ENCODE measurements at places on chromosomes 6 and 20.
A peak's percentile ranks its signal among the peaks of the same experiment; 100 is the strongest.

- DNase-seq: no peak
Observed at GRCh38 chr6:1079525-1079924, 232.4 kb upstream of the FOXQ1 start.

- peak; percentile 16 for DNase-seq
Observed at GRCh38 chr6:104638841-104639290, 220.9 kb downstream of the HACE1 start.

GRCh38 chr6:161169035-161169434, 104.8 kb downstream of the AGPAT4 start:
- DNase-seq: peak; percentile 10

DNA sequence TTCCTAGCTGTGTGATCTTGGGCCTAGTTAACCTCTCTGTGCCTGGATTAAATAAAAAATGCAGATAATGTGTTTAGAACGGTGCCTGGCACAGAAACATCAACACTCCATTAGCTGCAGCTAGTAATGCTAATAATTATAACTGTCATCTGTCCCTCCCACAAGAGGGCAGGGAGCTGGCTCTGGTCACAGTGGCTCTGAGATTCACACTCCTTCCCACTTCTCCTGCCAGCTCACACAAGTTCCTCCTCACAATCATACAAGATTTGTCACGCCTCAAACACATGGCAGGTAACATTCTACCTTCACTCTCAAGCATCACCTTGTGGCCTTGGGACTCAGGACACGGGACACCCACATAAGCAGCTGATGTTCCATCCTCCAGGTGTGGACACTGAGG, 2.4 kb downstream of the ADA start:
- DNase-seq: no peak

DNA sequence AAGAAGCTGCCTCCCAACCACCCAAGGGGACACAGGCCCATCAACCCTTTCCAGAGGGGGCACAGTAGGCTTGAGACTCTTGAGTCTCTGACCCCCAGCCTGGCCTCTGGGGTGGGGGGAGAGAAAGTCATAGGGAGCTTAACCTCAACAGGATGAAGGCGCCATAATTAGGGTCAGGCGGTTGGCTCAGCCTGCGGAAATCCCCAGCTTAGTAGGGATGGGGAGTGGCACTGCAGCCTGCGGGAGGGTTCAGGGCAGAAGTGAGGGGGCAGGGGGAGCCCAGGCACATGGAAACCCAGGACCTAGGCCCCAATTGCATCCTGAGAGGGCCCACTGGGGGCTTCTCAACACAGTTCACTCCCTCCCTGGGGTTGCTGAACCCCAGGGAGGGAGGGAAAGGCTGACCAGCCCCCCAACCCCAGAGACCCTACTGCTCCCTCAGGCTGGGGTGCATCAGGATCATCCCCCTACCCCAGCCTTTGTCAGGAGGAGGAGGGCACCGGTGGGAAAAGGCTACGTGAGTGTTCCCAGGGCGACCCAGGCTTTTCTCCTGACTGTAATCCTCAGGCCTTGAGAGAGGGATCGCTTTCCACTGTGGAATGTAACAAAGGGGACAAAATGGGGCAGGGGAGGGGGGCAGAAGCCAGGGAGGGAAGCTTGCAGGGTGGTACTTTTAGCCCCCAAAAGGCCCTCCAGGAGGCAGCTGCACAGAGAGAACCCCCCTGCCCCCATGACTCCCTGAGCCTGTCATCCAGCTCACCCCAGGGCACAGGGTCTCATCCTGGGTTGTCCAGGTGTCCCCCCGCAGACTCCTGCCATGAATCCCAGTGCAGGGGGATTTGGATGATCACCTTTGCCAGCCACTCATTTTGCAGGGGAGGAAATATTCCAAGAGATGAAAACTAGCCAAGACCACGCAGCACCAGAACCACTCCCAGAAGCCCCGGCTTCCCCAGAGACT, 46.4 kb downstream of the MRPL14 start:
- DNase-seq: no peak

DNA sequence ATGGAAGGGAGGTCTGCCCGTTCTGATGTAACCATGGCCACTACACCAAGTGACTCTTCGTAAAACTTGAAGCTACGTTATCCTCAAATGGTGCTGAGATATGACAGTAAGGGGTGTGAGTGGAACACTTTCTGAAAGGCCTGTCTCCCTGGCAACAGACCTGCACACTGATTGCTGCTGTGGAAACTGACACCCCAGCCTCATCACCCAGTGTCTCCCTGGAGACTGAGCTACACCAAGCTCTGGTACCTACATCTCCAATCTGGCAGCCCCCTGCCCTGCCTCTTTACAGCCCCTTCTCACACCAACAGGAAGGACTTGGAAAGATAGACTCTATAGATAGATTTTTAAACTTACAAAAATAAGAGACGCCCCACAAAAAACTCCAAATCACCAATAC, 13.2 kb downstream of the PI16 start:
- DNase-seq: no peak

DNA sequence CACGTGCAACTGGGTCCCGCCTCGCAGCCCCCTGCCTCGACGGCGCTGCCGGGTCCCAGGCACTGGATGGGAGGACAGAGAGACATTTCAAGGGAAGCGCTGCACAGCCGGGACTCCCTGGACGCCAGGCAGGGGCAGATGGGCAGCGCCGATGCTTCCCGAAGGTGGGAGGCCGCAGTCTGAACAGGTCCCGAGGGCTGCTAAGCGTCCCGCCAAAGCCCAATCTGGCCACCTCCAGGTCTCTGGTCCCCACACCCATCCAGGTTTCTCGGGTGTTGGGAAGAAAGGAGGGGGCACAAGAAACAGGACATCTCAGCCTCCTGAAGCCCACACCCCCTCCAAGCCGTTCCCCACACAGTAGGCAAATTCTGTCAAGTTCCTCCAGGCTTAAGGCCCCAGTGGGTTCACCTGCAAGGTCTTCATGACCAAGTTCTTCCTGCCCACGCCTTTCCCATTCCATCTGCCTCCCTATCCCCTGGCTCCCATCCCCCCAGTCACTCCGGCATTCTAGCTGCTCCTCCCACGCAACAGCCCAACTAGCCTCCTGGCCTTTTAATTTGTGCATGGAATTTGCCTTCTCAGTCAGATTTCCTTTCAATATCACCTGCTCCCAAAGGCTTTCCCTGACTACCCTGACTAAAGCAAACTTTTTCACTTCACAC, 5.4 kb upstream of the CPXM1 start:
- DNase-seq: no peak

- no peak for DNase-seq
Observed at GRCh38 chr20:6245436-6245835, 122.6 kb upstream of the FERMT1 start.

GRCh38 chr6:111503660-111504059, 20.6 kb upstream of the REV3L start:
- DNase-seq: no peak

GRCh38 chr20:36462440-36463211, 78.7 kb upstream of the MYL9 start:
- peak; percentile 76 for DNase-seq

GRCh38 chr6:161235776-161236633, 37.9 kb downstream of the AGPAT4 start:
- DNase-seq: no peak

DNA sequence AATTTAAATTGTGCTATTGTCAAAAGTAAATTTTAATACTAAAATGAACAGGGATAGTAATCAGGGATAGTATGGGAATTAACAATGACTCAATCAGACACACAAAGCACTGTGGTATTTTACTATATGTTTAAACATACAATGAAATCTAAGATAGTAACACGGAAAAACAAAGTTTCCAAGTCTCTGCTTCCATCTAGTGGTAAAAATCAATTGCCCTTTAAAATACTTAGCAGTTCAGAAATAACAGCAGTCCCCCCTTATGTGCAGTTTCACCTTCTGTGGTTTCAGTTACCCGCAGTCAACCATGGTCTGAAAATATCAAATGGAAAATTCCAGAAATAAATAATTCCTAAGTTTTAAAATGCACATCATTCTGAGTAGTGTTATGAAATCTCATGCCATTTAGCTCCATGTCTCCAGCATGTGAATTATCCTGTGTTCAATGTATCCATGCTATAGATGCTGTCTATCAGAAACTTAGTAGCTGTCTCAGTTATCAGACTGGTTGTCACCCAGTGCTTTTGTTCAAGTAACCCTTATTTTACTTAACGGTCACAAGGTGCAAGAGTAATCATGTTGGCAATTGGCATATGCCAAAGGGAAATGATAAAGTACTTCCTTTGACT, 58.5 kb downstream of the AHI1 start:
- DNase-seq: peak; percentile 69

DNA sequence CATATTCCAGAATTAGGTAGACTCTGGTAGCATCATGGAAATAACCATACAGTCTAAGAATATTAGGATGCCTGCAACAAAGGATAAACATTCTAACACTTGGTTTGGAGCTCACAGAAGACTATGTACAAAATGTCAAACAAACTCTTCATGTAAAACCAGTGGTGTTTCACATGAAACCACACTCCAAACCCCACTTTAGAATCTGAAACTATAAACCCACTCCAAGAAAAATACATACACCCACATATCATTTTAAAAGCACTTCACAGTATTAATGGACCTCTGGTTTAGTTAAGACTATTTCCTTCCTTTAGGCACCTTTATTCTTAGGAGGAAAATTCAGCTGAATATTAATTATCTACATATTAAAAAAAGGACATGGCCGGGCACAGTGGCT, 10.5 kb downstream of the AURKA start:
- DNase-seq: no peak

Measured in ELR (cell line).